ENCODE measurements at places on chromosomes 11 and 22. TPM values are rescaled to one million over a fixed set of nuclear protein-coding genes. Genes with fewer than 3 reads are reported as not detected.

The FBLN1 gene
- 58.8 TPM for total RNA-seq

The PDGFB gene
- 13.4 TPM for total RNA-seq

The SLC22A25 gene
- not detected for total RNA-seq

The TLCD5 gene
- total RNA-seq: 7.1 TPM

The PHOX2A gene
- not detected for total RNA-seq

The UPB1 gene
- not detected for total RNA-seq

The PRRG4 gene
- 3.1 TPM for total RNA-seq

The LDHAL6A gene
- not detected for total RNA-seq

The OR8D4 gene
- total RNA-seq: not detected

The OR51I2 gene
- not detected for total RNA-seq

The SCN2B gene
- total RNA-seq: not detected

The ZBTB16 gene
- total RNA-seq: not detected

The FADD gene
- total RNA-seq: 69.0 TPM

The XPNPEP3 gene
- total RNA-seq: 6.4 TPM

The CRYBA4 gene
- total RNA-seq: not detected

Measured in A172 (cell line).